ENCODE measurements at places on chromosomes 16 and 17.

- no peak for DNase-seq
These were observed 53.4 kb downstream of the PITPNM3 start for GRCh38 chr17:6502871-6503509.

DNA sequence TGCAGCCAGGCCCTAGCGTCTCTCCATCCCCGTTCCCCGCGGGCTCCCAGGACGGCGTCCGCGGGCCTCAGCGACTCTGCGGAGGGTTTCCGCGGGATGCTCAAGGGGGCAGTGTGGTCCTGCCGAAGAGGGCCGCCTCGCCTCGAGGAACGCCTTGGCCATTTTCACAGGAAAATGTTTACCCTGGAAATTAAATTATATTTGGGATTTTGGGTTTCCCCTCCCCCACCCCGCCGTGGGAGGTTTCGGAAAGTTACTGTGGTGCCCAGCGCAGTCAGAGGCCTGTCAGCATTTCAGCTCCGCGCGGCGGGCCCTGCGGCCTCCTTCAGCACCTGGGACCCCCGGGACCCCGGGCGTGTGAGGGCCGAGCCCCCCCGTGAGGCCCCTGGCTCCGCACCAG, 94.5 kb downstream of the PCTP start:
- DNase-seq: peak; percentile 67

GRCh38 chr16:15038689-15039088, 17.2 kb downstream of the NTAN1 start:
- DNase-seq: no peak

DNA sequence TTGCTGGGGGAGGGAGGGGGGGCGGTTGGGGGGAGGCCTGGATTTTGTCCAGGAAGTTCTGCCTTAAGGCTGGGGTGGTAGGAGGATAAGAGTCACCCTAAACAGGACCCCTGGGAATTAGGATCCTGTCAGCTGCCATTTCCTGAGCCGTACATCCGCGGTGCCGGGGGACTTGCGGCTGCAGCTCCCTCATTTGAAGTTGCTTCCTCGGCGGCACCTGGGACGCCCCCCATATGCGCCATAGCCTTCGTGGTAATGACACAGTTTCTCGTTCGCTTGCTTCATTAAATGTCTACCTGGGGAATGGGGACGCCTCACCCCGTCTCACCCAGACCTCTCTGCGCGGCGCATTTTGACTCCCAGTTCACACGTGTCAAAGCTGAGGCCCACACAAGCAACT, 55.1 kb upstream of the PABPN1L start:
- no peak for DNase-seq
